Neural progenitor cell (in vitro differentiated cells): ENCODE measurements at places on chromosomes 7 and 10. TPM values are rescaled to one million over a fixed set of nuclear protein-coding genes. Genes with fewer than 3 reads are reported as not detected.

WDFY4 gene
- total RNA-seq, result not detected in 2 replicates

- no peak for DNase-seq
Measured at GRCh38 chr7:133807624-133808492, 319.3 kb upstream of the LRGUK start.

HOXA4 gene
- total RNA-seq, result not detected in 2 replicates

NANOS1 gene
- total RNA-seq, result 10.2 and 12.4 TPM in 2 replicates

GRCh38 chr7:20784388-20785156, 2.1 kb downstream of the SP8 start:
- peak; percentile 74 for DNase-seq

KCNK18 gene
- not detected in 2 replicates for total RNA-seq

DNA sequence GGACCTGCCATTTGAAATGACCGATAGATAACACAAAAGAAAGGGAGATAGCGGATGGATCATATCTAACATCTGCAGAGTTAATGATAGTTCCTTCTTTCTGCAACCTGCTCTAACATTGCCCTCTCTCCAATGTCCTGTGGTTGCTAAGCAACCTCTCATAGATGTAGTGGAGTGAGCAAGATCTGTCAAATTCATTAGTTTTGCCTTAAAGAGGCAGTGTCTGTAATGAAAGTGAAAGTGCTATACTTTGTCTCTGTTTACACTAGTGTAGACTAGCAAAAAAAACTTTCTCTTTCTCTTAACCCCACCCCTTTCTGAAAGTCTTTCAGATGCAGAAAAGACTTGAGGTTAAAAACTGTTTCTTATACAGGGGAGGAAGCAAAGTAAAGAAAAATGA, 1196.9 kb downstream of the SORCS3 start:
- no peak for DNase-seq

- DNase-seq, result no peak
Measured at GRCh38 chr7:110521357-110521911, 569.5 kb upstream of the LRRN3 start.

CNNM1 gene
- total RNA-seq, result 0.56 and 1.1 TPM in 2 replicates

- no peak for DNase-seq
Measured at GRCh38 chr10:133129859-133130495, 30.0 kb upstream of the KNDC1 start.

PSD gene
- 0.09 and 2.8 TPM in 2 replicates for total RNA-seq

DNA sequence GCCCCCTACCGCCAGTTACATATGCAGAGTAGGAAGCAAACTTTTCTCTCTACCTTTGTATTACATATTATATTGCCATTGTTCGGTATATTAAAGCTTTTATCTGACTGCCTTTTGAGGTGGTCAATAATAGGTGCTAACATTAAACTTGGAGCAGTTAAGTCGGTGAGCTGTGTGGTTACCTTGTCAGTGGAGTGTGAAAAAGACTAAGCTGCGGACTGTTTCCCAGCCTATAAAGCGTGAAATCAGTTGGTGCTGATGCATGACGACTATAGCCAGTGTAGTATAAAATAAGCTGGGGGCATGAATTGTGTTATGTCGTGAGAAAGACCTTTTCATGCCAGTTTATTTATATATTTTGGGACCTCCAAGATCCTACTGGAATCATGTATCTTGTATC, 33.7 kb downstream of the R3HCC1L start:
- DNase-seq, result no peak
